ENCODE measurements at places on chromosomes 16 and 17.

- DNase-seq: no peak
These were observed 16.0 kb downstream of the FMNL1 start for GRCh38 chr17:45237686-45238085.

DNA sequence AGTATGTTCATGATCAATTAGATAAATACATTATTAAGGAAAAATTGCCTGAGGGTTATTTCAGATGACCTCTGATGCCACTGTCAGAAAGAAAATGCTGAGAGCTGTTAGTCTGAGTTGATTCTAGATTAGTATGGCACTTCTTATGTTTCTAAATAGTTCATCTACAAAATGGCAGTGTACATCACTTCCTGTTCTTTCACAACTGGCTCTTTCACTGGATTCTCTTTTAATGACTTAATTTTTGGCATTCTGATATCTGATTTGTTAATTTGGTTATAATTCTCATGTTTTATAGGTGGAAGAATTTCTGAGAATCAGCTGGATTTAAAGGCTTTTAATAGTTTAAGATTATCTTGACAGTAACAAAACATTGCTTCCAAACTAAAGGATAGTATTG lies 3.3 kb downstream of the TAOK1 start:
- no peak for DNase-seq

DNA sequence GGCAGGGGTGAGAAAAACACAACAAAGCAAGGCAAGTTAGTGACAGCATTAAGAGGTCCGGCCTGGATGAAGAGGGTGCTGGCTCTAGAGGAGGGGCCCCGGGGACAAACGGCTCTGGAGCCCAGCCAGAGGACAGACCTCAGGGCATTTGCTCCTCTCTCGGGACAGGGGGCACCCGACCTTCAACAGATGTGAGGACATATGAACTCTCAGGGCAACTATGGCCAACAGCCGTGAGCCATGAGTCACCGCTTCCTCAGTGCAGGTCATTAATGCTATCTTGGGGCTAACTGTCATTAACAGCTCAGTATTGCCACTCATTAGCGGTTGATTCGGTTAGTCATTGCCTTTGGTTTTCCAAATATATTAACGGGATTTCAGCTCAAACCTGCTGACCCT lies 9.7 kb upstream of the ARL5C start:
- no peak for DNase-seq

GRCh38 chr17:61139219-61139618 lies 260.4 kb upstream of the TBX2 start:
- DNase-seq: no peak

- DNase-seq: no peak
These were observed 3.8 kb downstream of the RNF213 start for GRCh38 chr17:80264205-80265075.

DNA sequence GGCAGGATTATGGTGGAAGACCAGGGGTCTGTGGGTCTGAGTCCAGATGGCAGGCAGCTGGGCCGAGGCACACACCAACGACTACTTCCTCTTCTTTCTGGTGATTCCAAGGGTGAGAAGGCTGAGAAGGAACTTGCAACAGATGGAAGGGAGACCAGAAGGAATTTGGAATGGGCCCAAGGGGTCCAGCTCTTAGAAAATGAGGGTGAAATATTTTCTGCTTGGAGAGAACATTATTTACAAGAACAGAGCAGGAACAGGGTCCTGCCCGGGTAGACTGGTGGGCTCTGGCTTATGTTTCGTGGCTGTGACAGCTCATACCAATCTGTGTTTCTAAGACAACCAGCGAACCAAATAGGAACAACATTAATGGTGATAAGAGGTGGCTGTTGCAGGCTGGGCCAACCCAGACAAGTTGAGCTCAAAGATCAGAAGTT lies 36.6 kb downstream of the CCDC42 start:
- no peak for DNase-seq

DNA sequence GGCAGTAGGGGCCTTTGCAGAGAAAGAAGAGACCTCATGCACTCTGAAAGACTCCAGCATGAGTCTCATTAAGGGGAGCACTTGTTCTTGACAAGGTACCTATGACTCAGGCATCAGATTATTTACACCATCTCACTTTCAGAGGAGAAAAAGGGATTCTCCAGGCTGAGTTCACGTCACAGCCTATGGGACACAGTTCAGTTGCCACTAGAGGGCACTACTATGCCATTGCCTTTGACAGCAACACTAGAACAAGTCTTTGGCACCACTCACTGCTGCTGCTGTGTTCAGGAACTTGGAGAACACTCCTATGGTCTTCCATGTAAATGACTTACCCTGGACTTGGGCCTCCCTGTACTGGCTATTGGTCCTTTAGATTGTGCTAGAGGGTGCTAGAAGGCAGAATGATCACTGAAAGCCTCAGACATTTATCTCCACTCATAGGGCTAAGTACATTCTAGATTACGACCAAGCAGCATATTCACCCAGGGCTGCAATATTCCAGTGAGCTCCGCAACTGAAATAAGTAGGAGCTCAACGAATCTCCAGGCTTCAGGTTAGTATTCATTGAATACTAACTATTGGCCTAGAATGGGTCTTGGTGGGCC lies 225.1 kb upstream of the CA10 start:
- peak; percentile 25 for DNase-seq

- DNase-seq: no peak
These were observed 167.1 kb upstream of the MAF start for GRCh38 chr16:79767421-79768275.

- no peak for DNase-seq
These were observed 21.0 kb upstream of the RBFOX3 start for GRCh38 chr17:79631640-79632431.

GRCh38 chr17:15271741-15272140 lies 6.6 kb upstream of the PMP22 start:
- DNase-seq: no peak

- no peak for DNase-seq
These were observed 76.8 kb upstream of the CIBAR2 start for GRCh38 chr16:85188822-85189672.

DNA sequence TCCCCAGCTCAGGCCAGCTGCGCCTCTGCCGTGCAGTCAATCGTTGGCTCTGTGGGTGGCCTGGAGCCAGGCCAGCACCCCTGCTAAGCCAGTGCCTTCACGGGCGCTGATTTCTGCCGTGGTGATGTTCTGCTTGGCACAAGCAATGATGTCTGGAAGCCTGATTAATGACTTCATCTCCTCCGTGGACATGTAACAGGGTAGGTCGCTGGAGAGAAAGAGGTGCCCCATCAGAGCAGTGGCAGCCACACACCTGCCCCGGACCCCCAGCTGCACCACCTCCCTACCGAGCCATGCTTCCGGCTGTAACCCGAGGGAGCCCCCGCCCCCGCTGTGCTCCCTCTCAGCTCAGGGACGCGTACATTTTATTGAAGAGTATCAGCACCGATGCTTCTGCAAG lies 1.9 kb downstream of the ARL16 start:
- no peak for DNase-seq

GRCh38 chr16:68270353-68270752 lies 6.0 kb downstream of the SLC7A6 start:
- no peak for DNase-seq

- DNase-seq: no peak
These were observed 12.2 kb downstream of the ATP6V0D1 start for GRCh38 chr16:67468731-67469130.

DNA sequence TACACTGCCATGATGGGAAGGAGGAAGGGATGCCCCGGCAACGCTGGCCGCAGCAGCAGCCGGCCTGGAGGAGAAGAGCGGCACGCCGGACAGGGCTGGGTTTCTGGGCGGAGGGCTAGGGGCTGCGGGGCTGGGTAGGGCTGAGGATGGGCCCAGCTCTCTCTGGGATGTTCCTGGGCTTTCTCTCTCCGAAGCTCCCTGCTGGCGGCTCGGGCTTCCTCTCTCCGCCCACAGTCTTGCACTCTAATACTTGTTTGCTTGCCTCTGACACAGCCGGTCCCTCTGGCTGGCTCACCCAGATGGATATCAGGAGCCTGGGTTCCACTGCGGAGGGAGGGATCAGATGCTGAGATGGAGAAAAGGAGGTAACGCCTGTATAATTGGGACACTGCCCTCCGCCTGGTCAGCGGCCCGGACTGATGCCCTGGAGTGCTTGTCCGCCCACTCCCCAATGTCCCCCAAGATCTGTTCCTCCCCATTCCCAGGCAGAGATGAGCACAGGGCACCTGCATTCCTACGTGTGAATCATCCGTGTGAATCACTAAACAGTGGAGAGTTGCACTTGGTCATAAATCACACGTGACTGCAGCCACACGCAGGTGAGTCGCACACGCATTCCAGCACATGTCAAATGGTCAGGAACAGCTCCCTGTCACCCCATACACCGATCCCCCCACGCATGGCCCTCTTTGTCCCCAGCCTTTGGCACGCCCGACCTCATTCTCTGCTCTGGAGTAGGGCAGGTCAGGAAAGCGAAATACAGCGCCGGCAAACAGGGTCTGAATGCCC lies at the start of gene ALOXE3:
Gene ALOXE3, minus strand, starts transcription at position 535 of the 789 bp plus-strand sequence. Its CDS starts 524 bp downstream, at position 11.
- no peak for DNase-seq

DNA sequence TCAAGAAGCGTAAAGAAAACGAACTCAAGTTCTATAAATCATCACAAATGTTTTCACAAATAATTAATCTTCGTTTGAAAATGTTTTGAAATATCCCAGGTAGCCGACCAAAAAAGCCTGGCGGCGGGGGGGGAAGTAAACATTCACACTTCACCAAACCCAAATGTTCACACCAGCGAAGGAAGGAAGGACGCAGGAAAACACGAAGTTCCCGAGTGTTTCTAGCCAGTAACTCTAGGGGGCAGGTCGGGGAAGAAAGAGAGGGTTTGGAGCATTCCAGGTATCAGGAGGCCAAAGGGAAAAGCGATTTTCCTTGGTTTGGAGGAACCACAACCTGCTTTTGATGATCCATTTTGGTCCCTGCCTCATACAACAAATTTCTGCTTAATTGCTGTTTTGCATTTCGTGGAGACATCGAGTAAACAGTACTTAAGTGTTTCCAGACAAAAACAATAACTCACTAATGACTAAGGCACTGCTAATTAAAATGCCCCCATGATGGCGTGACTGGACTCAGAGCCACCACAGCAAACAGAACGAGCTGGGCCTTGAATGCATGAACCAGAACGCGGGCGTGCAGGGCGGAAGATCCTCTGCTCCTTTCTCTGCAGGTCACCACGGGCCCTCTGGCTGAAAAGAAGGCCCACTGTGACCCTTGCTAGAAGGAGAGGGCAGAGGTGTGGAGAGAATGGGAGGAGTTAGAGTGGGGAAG lies 16.6 kb downstream of the ZFHX3 start:
- DNase-seq: no peak

GRCh38 chr17:49224198-49224996 lies 6.2 kb downstream of the PHOSPHO1 start:
- DNase-seq: no peak

- DNase-seq: no peak
These were observed 1138.5 kb downstream of the CDH11 start for GRCh38 chr16:63983401-63983800.

- no peak for DNase-seq
These were observed 32.0 kb downstream of the SBK1 start for GRCh38 chr16:28324235-28324886.

GRCh38 chr17:82835122-82835521 lies 4.7 kb downstream of the ZNF750 start:
- DNase-seq: no peak

- DNase-seq: no peak
These were observed 274.2 kb upstream of the KCNJ16 start for GRCh38 chr17:69800870-69801269.

DNA sequence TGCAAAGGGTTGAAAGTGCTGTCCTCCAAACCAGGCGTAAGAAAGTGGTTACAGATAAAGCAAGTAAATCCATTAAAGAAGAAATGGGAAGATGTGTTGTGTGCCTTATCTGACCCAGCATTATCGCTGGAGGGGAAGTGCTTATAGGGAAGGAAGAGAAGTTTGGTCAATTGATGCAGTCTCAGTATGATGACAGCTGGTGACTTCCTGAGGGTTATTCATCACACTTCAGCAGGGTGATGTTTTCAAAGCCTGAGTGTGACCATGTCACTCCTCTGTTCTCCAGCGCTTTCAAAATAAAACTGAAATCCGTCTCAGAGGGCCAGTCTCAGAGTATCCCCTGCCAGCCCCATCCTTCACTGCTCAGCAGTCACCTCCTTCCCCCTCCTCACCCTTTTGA lies 505.4 kb upstream of the RBFOX1 start:
- no peak for DNase-seq

DNA sequence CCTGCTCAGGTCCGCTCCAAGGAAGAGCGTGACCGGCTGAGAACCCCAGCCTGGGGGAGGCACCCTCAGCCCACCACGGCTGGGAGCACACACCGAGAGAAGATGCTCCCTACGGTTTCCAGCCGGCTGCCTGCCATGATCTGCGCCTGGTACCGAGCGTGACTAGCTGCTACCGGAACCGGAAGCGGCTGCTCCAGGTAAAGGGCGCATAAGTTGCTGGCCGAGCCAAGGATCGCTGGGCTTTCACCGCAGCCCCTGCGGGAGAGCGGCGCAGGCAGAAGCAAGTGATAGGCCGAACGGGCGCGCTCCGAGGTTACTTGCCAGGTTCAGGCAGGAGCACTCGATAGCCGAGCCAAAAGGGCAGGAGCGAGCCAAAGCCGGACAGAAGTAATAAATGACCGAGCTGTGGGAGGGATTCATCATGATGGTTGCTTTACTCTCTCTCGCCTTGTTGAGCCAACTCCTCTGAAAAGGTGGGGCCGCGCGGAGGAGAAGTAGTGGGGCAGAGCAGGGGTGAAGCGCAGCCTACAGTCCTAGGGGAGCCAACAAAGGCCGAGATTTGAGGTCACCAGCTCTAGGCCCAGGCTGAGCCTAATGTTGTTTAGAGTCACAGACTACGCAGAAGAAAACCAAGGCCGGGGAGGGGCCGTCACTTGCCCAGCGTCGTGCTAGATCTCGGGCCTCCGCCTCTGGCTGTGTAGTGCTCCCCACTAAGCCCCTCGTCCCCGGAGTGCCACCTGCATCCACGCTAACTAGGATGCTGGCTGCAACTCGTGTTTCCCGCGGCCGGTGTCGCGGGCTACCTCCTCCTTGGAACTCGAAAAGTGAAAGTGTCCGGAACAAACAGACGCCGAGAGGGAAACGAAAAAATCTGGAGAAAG lies at the start of gene MRPS23:
Gene MRPS23, minus strand, starts transcription at position 171 of the 881 bp plus-strand sequence. Its CDS starts 34 bp downstream, at position 137.
- DNase-seq: peak; percentile 83

DNA sequence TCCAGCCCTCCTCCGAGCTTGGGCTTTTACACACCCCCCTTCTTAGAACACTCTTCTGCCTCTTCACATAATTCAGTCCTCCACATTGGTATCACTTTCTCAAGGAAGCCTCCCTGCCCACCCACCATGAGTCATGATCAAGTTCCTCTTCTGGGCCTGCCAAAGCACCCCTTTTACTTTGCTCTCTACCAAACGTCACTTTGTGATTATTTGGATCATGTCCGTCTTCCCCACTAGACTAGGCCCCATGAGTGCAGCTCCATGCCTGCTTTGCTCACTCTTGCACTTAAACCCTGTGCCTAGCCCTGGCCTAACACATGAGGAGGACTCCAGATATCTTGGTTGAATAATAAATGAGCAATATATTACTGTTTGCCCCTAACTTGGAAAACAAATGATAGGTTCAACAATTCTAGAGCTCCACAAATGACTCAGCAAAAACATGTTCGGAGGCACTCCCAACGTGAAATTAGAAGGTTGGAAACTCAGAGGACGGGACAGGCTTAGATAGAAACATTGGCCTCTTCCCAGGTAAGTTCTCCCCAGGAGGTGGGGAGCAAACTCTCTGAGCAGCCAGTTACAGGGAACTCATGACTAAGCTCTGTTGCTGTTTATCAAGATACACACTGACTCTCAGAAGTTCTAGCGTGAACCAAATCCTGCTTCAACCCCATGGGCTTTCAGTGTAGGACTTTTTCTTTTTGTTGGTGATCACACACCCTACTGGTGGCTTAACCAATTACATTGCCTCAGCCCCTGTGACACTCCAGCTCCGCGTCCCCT lies 28.3 kb downstream of the G6PC1 start:
- no peak for DNase-seq
